ENCODE measurements at places on chromosomes 11 and 22. TPM values are rescaled to one million over a fixed set of nuclear protein-coding genes. Genes with fewer than 3 reads are reported as not detected.

SERPIND1 gene
- total RNA-seq = 0.17 TPM

GRCh38 chr11:117519590-117519989 lies 191.9 kb downstream of the CEP164 start:
- no peak for DNase-seq

GRCh38 chr11:130263351-130263750 lies 51.4 kb downstream of the ZBTB44 start:
- DNase-seq = no peak

DNA sequence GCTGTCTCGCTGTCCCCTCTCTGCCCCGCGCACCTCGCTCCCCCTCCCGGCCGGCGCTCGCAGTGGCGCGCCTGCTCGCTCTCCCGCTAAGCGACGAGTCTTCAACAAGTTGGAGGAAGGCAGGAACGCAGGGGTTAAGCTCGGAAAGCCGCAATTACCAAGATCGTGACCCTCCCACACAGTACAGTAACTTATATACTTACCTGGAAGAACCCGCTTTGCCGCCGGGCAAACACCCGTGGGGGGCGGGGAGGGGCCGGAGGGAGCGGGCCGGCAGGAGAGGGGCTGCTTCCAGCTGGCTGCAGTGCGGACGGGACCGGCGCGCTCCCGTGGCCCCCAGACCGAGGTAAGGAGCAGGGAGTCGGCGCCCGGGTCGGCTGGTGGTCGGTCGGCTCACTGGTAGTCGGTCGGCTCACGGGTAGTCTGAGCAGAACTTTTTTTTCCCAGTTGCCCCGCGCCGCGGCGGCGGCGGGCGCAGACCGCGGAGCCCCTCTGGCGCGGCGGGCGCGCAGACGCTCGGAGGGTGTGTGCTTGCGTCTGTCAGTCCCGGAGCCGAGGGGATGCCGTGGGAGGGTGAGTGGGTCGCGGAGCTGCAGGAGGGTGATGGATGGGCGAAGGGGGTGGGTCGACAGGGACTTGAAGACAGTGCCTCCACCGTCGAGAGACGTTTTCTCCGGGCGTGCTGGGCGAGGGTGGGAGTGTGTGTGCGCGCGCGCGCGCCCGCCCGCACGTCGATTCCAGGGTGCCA lies 101.2 kb upstream of the HSD17B12 start:
- peak; percentile 72 for DNase-seq

DNA sequence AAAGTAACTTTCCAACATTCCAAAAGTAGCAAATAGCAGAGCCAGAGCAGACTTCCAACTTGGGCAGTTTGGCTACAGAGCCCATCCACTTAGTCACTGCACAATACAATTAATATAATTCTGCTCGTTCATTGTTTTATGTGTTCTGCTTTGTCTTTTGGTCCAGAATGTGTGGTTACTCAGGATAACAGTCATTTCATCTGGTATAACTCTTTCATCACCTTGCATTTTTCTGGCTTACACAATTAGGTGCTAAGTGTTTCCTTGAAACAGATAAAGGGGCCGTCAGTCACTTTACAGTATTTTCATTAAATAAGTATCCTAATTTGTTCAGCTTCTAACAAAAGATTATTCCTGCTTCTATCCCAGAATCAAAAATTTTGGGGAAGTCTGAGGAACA lies 87.2 kb downstream of the LARGE2 start:
- no peak for DNase-seq

Data from Daoy (cell line).